ENCODE measurements at places on chromosomes 7 and 10.
A peak's percentile ranks its signal among the peaks of the same experiment; 100 is the strongest.

GRCh38 chr7:6536262-6537260 is 14.7 kb downstream of the GRID2IP start:
- no peak for DNase-seq

GRCh38 chr7:151086802-151087244 is 548 bp downstream of the AGAP3 start:
- peak; percentile 26 for DNase-seq

DNA sequence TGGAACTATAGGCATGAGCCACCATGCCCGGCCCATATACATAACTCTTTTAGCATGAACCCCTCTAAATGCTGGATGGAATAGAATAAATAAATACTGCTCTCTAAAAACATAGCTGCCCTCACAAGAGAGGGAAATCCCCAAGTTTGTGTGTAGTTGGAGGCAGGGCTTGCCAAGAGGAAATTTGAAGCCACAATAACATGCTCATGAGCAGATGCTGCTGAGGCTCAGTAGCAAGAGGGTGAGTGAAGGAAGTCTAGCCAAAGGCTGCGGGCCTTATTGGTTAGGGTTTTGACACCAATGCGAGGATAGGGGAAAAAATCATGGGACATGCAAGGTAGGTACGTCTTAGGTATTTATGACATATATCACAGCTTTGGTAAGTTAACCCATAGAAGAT is 17.3 kb downstream of the TPK1 start:
- DNase-seq = peak; percentile 84

DNA sequence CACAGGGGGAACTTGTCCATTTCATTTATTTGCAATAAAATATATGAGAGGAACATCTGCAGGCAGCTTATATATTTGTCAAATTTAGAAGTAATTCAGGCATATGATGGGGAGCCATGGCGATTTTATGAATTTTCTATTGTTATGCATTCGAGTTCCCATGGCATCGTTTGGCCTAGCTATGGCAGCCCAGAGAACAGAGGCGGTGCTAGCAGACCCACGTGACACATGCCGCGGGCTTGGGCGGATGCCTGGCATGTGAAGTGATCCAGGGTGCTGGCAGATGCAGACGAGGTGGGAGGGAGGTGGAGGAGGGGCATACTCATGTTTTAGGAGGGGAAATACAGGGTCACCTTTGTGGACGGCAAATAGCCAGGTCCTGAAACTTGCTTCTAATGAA is 560.0 kb upstream of the GALNT17 start:
- no peak for DNase-seq

DNA sequence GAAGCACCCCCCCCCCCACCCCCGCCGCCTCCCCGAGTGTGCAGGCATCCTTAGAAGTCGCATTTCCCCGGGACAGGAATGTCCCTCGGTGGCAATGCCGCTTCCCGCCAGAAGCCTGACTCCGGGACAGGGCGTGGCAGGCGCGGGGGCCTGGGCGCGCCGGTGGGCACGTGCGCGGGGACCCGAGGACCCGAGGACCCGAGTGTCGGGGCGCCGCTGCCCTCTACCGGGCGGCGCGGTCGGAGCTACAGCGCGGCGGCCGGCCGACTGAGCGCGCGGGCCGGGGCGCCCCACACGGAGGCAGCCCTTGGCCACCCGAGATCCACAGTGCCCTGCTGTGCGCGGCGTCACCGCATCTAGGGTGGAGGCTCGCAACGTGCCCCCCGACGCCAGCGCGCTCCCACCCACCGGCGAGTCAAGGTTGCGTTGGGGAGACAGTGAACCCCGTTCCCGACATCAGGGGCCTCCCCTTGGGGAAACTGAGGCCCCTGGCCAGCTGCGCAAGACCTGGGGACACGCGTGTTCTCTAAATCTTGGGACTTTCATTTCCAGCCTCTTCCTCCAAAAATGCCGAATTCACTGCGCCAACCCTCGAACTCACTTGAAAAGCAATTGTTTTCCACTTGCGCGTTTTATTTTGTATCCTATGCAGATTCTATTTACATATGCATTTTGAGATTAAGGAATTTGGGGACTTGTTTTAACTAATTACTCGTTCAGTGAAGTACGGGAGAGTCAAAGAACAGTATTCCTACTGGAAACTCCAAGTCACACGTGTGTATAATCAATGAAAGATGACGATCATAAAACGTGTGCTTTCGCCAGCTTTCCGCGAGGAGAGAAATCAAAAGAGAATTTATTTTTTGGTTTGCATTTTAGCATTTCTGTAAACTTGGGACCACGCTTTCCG is 3.1 kb upstream of the CUX1 start:
- peak; percentile 54 for DNase-seq

DNA sequence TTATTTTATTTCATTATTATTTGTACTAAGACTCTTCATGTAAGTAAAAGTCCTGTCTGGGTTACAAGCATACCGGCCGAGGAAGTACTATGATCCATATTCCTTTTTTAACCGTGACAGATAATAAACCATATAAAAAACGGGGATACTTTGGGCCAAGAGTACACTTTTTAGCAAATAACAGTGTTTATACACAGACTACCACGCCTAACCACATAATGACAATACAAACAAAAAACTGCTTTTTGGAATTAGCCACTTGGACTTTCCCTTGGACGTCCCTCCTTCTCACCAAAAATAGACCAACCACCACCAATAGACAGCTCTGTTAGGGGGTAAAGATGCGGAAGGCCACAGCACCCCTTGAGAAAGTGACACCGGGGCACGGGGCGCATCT is 800 bp downstream of the MINDY3 start:
- no peak for DNase-seq

GRCh38 chr10:88316292-88316861 is 266.7 kb downstream of the RNLS start:
- DNase-seq = no peak

GRCh38 chr7:131845573-131846314 is 289.3 kb upstream of the PODXL start:
- no peak for DNase-seq

GRCh38 chr7:2483494-2483893 is 7.3 kb upstream of the GRIFIN start:
- no peak for DNase-seq

GRCh38 chr7:155985518-155986250 is 173.4 kb upstream of the SHH start:
- no peak for DNase-seq

- DNase-seq = no peak
These were observed 79.6 kb downstream of the INSIG1 start for GRCh38 chr7:155377071-155377837.

DNA sequence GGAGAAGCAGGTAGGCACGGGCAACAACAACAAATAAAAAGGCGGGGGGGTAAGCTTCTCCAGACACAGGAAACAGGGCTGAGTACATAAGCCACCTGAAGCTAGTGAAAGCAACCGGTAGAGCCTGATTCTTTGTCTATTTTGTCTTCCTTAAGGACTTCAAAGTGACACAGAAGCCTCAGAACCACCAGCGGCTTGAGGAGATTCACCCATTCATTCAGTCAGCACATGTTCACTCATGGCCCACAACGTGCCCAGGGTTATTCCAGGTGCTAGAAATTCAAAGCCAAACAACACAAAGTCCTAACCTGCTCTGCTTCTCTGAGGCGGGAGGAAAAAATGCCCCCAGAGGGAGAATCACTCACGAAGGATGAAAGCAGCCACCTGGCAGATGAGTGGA is 69.3 kb upstream of the C7orf33 start:
- no peak for DNase-seq

- no peak for DNase-seq
These were observed 21.9 kb upstream of the CRYGN start for GRCh38 chr7:151461942-151462230.

GRCh38 chr10:19930936-19931893 is 115.0 kb downstream of the PLXDC2 start:
- DNase-seq = no peak

DNA sequence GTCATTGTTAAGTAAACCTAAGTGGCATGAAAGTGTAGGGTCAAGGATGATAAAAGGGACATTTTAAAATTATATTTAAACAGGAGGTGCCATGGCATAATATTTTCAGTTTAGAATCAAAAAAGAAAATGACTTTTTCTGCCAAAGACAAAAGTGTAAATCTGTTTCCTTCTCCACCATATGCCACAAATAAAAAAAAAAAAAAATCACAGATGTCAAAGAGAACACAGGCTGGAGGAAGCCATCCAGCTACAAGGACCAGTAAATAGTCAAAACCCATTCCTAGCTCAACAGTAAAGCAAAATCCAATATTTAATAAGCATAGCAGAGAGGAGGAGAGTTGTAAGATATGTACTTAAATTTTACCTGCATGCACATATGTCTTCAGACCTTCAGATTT is 321.3 kb upstream of the TMEM229A start:
- no peak for DNase-seq

- no peak for DNase-seq
These were observed 76.0 kb downstream of the ITGB1 start for GRCh38 chr10:32882076-32882475.

DNA sequence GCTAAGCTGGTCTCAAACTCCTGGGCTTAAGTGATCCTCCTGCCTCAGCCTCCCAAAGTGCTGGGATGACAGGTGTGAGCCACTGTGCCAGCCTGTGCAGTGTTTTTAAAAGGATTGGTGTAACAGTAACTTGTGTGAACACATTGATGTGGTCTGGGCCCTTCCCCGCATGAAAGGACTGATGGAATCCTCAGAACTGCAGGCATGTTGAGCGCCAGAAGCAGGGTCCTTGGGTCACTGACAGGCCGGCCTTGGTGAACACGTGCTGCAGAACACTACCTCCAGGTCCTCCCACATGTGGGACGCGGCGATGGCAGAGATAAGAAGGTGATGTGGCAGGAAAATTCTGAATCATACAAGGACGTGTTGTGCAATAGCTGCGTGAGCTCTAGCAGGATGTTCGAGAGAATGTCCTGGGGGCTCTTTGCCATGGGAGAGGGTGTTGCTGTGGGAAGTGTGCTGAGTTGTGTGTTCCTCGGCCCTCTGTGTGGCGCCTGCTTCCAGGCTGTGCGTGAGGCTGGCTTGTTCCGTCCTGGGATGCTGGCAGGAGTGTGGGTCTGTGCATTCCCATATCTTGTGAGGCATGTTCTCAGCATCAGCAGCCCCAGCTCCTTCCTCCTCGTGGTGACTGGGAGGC is 68.2 kb downstream of the DNAJB6 start:
- no peak for DNase-seq

DNA sequence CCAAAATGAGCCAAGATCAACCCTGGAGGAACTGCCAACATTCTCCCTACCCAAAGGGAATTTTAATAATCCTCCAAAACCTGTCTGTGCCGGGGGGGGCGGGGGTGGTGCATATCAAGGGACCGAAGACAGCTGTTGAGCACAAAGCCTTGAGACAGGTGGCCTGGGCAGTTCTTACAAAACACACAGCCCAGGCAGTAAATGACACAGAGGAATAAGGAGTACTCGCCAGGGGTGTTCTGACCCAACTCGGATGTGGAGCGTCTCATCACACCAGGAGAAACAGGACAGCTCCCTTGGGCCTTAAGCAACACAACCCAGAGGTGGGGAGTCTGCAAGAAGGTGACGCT is 35.6 kb downstream of the PLAC9 start:
- DNase-seq = no peak

- DNase-seq = no peak
These were observed 65.4 kb upstream of the STEAP1B start for GRCh38 chr7:22565315-22565811.

DNA sequence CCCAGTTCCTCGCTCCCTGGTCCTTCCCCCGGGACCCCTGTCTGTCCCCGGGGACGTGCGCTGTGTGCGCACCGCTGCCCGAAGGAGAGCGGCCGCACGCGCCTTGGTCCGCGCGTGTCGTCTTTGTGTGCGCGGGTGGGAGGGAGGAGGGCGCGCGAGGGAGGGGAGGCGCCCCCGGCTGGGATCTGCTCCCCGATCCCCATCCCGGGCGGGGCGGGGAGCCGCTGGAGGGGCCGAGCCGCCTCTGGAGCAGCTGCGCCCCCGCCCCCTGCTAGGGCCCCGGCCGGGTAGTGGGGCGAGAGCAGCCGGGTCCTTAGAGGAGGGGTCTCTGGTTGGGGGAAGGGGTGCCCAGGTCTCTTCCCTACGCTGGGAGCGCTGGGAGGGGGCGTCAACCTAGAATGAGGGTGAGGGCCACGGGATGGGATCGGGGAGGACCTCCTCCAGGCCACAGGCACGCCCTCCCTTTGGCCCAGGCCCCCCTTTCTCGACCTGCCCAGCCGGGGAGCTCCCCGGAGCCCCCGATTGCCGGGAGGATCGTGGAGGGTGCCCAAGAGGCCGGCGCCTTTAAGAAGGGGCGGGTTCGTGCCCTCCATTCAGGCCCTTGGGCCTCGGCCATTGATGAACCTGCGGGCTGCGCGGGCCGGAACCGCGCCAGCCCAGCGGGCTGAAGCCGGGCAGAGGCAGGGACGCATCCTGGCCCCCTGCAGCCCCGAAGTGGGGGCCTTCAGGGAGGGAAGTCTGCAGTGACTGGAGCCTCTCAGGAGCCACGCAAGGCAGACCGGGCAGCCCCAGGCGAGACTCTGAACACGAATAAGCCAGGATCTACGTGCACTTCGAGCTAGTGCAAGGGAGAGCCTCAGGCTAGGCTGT is 678 bp downstream of the SH2B2 start:
- peak; percentile 9 for DNase-seq

GRCh38 chr7:103395071-103395470 is 47.6 kb downstream of the PSMC2 start:
- DNase-seq = no peak

GRCh38 chr10:92242910-92243671 is 47.8 kb downstream of the CPEB3 start:
- DNase-seq = peak; percentile 52

DNA sequence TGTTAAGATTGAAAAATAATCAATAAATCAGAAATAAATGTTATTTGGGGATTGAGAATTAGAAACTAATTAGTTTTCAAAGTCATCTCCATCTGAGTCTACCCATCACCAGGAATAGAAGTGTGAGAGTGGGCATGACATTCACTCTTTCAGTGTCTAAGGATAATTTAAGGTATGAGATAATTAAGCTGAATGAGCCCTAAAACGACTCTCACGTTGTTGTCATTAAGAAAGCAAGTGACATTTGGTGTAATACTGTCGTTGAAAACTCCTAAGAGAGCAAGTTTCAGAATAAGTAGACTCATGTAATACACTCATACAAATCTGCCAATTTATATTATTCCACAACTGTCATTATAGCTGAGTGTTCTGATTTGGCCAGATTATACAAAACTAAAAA is 7.1 kb downstream of the AGMO start:
- DNase-seq = no peak

- DNase-seq = no peak
These were observed 557.6 kb downstream of the PTPRN2 start for GRCh38 chr7:158030071-158030470.

GRCh38 chr7:71348821-71349681 is 217.1 kb downstream of the GALNT17 start:
- no peak for DNase-seq

- no peak for DNase-seq
These were observed 82.5 kb downstream of the ICA1 start for GRCh38 chr7:8179486-8179885.

GRCh38 chr7:137038706-137039105 is 170.3 kb downstream of the CHRM2 start:
- DNase-seq = no peak

DNA sequence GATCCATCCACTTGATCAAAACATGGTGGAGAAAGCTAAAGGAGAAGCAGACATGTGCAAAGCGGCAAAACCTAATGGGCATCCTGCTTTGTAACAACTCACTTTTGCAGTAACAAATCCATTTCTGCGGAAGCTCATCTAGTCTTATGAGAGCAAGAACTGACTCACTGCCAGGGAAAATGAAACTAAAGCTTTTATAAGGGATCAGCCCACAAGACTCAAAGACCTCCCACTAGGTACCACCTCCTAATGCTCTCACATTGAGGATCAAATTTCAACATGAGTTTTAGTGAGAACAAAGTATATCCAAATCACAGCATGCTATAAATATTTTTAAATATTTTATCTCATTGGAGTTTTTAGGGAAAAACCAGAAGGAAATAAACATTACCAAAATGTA is 120.1 kb upstream of the GNAI1 start:
- DNase-seq = no peak

All from CD4-positive, alpha-beta T cell treated with Interleukin-17A for 1 hour (primary cell).